ENCODE measurements at places on chromosomes 2 and 18.
A peak's percentile ranks its signal among the peaks of the same experiment; 100 is the strongest.

- no peak for DNase-seq
Observed at GRCh38 chr2:128485761-128486639, 167.3 kb upstream of the HS6ST1 start.

DNA sequence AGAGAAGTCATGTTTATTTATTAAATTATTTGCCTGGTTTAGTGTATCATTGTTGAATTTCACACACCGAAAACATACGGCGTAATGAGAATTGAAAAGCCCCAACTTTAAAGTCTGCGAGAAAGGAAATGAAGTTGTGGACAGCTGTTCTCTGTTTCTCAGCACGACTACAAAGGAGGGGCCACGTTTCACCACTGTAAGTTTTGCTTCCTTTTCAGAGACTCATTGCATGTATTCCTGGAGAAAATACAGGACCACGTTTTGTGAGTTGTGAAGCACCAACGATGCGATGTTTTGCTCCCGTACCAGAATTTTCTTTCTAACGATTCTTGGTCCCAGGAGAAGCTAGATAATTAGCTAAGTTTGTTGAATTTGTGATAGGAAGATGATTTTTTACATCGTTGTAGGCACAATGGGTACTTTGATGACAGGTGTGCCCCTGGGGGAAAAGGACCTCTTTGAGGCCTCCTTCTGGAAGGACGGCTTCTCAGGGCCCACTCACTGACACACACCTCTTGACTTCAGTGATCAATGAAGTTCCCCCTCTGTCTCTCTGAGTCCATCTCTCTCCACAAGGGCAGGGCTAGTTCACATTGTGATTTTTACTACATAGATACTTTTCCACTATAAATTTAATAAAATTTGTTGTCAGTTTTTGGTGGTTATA is 23.7 kb upstream of the ACKR3 start:
- no peak for DNase-seq

DNA sequence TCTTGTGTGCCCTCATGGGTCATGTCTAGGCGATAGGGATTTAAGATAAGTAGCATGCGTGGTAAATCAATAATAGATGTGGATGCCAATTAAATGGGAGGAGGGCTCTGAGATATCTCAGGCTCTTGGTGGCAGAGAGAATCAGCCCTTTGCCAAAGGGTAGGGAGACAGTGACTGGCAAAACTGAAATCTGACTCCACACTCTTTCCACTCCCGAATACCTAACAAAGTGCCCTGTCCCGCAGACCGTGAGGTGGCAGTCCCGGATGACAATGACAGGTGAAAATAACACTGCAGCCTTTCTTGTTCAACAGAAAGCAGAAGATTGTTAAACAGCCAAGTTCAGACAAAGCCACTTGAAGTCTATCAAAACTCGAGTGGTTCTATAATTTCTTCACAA is 47.0 kb downstream of the C2orf76 start:
- DNase-seq, result no peak

DNA sequence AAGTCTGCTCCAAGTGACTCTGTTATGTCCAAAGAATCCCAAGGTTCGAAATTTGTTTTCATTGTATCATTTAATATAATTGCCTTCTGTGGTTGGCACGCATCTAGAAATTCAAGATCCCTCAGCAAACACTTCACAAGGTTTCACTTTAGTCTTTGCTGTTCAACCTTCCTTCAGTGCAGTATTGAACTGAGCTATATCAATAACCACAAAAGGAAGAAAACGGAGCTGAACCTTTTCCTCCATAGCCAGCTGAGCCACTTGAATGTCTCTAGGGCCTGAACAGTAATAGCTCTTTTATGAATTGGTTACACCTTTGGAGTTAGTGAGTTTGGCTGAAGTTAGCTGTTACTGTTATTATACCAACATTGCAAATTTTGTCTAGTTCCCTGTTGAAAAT is 357.7 kb upstream of the HNRNPA3 start:
- DNase-seq, result peak; percentile 15

GRCh38 chr2:197827618-197828017 is 23.2 kb downstream of the PLCL1 start:
- no peak for DNase-seq

GRCh38 chr18:35158728-35159450 is 81.9 kb upstream of the ZNF397 start:
- no peak for DNase-seq

- DNase-seq, result no peak
Observed at GRCh38 chr2:164954186-164954585, 1.1 kb downstream of the SLC38A11 start.

GRCh38 chr2:136108463-136108862 is 9.5 kb downstream of the CXCR4 start:
- DNase-seq, result no peak

DNA sequence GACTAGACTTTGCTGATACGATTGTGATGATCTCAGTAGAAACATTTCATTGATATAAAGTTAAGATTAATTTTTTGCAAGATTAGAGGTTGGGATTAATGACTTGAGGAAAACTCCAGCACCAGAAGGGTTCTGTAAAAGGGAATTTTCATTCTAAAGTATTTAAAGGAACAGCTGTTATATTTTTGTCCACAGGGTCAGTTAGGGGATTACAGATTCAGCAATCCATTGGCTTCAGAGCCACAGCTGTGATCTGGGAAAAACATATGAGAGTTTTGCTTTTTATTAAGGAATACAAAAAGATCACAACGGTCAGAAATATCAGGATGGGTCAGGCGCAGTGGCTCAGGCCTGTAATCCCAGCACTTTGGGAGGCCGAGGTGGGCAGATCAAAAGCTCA is 19.6 kb upstream of the REV1 start:
- DNase-seq, result no peak

- no peak for DNase-seq
Observed at GRCh38 chr2:38454081-38454480, 77.0 kb upstream of the ATL2 start.

DNA sequence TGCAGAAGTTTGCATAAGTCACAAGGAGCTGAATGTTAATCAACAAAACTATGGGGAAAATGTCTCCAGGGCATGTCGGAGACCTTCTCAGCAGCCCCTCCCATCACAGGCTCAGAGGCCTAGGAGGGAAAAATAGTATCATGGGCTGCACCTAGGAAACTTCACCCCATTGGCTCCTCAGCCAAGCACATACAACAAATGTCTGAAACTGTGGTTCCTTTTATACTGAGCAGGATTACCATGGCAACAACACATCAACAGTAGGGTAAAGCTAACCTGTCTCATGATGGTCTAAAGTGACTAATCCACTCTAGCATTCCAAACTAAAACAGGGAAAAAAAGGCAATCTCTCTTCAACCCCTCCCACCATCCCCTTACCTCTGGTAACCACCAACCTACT is 3.2 kb upstream of the NEMP2 start:
- no peak for DNase-seq

- no peak for DNase-seq
Observed at GRCh38 chr2:127080226-127080937, 26.6 kb downstream of the BIN1 start.

DNA sequence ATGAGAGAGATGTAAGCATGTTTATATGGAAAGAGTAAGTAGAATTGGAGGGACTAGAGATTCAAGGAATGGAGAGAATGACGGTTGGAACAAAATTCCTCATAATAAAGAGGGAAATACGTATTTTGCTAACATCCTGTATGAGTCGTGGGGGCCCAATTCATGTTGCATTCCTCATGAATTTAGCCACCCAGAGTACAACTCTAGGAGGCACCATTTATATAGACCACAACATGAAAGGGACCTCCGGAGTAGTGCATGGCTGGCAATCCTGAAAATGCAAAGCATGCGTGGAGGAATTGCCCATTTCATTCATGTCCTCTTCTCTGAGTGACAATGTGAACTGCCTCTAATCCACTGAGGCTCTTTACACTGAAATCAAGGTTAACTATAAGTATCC is 168.2 kb downstream of the ZEB2 start:
- DNase-seq, result no peak

GRCh38 chr18:68887410-68887809 is 89.5 kb downstream of the CCDC102B start:
- DNase-seq, result no peak

- peak; percentile 66 for DNase-seq
Observed at GRCh38 chr18:75211953-75212750, 1.6 kb downstream of the TSHZ1 start.

- no peak for DNase-seq
Observed at GRCh38 chr2:240395896-240396622, 39.4 kb upstream of the GPC1 start.

DNA sequence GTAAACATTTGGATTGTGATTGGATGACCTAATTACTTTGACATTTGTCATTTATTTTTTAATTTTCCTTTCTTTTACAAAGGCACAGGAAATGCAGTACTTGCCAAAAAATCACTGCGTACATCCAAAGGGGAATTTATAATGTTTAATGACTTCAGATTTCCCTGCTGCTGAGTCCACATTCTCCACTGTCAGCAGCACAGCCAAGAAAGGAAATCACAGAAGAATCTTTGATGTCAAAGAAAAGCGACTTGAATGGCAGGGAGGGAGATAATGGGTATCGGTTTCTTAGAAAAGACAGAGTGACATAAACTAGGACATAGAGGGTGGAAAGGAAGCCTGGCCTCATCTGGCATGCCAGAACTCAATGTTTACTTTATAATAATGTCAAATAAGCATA is 41.4 kb upstream of the COPS8 start:
- DNase-seq, result no peak

GRCh38 chr2:202771741-202772460 is 99.7 kb downstream of the ICA1L start:
- no peak for DNase-seq

GRCh38 chr2:157245144-157245840 is 12.2 kb upstream of the GALNT5 start:
- no peak for DNase-seq

DNA sequence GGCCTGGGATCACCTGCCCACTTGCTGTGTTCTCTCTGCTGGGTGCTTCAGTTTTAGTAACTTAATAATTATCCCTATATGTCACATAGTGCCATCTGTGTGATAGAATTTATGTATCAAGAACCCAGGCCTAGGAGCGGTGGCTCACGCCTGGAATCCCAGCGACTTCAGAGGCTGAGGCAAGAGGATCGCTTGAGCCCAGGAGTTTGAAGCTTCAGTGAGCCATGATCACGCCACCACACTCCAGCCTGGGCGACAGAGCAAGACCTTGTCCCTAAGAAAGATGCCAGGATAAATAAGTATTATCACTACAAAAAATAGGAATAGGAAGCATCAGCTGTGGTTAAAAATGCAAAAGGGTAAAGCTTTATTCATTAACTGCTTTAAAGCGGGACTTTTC is 240.8 kb downstream of the FAM210A start:
- DNase-seq, result no peak

DNA sequence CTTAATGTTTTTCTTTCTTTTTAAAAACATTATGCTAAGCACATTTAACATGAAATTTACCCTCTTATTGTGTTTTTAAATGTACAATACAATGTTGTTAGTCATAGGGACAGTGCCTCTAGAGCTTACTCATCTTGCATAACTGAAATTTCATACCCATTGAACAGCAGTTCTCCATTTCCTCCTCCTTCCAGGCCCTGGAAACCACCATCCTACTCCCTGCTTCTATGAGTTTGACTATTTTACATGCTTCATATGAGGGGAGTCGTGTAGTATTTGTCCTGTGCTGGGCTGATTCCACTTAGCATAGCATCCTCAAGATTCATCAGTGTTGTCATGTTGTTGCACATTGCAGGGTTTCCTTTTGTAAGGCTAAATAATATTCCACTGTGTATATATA is 92.6 kb downstream of the SPATS2L start:
- DNase-seq, result no peak

DNA sequence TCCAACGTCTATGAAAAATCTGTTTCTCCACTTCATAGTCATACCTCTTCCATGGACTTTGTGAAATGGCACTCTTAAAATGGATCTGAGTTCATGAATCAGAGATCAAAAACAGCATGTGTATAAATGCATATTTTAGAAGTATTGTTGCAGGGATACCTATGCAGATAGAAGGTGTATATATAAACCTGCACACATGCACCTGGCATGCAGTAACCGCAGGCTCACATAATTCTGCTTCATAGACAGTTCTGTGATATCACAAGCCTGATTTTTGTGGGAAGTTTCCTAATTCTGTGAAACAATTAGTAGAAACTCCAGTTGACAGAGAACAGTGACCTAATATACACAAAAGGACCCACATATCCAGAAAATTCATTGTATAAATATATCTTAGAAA is 421.7 kb downstream of the TGIF1 start:
- no peak for DNase-seq

GRCh38 chr2:206217743-206218142 is 56.7 kb upstream of the ZDBF2 start:
- no peak for DNase-seq

DNA sequence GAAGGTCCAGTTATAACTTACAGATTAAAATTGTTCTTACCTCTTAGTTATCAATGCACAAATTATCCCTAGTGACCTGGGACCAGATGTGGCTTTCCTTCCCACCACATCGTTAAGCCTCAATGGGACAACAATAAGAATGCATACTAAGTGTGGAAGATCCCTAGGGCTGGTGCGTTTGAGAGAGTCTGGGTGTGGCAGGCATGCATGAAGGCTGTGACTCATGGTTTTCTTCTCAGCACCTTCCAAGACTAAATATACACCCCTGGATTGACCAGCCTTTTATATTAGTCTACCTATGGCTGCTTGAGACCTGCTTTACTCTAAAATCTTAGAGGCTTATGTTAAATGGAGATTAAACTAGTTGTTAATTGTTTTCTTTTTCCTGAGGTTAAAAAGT is 261.7 kb upstream of the SLC14A2 start:
- no peak for DNase-seq

- no peak for DNase-seq
Observed at GRCh38 chr18:76616373-76616772, 121.3 kb upstream of the ZNF516 start.

GRCh38 chr2:37836270-37836669 is 88.8 kb upstream of the RMDN2 start:
- no peak for DNase-seq

DNA sequence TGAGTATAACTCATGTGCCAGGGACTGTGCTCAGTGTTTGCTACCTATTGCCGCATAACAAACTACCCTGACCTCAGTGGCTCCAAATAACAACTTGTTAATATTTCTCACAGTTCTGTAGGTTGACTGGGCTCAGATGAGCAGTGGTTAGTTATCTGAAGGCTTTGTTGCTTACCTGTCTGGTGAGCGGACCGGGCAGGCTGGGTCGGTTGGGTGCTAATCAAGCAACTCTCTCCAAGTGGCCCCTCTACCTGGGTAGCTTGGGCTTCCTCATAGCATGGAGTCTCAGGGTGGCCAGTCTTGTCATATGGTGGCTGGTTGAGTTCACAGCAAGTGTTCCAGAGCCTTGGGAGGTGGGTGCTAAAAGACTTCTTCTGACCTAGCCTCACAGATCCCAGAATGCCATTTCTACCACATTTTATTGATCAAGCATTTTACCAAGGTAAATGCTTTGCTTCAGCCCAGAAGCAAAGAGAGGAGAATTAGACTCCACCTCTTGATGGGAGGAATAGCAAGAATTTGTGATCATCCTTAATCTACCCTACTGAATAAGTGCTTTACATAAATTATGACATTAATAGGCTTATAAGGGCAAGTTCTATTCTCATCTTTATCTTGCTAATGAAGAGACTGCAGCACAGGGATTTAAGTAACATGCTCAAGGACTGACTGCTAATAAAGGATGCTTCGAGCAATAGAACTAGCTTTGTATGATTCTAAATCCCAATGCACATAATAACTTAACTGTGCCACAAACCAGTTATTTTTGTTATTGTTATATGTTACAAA is 16.9 kb downstream of the RAB31 start:
- no peak for DNase-seq

All from NCI-H1092 treated with DMSO at 0.1 percent for 48 hours (cell line).